Mammary epithelial cell (primary cell): ENCODE measurements at places on chromosomes 4 and X.

DNA sequence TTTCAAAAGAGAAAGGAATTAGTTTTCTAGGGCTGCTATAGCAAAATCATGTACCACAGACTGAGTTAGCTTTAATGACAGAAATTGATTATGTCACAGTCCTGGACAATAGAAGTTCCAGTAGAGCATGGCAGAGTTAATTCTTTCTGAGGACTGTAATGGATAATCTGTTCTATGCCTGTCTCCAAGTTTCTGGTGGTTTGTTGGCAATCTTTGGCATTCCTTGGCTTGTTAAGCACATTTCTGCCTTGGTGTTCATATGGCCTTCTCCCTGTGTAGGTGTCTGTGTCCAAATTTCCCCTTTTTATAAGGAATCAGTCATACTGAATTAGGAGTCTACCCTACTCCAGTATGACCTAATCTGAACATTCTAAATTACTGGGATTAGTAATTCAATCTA lies 336.1 kb upstream of the PABPC4L start:
- no peak for DNase-seq

GRCh38 chrX:151815398-151815797 lies 80.9 kb downstream of the CNGA2 start:
- no peak for DNase-seq

- no peak for DNase-seq
These were observed 201.9 kb upstream of the BCOR start for GRCh38 chrX:40299641-40300046.

- no peak for DNase-seq
These were observed 592.2 kb downstream of the SMARCA1 start for GRCh38 chrX:128931071-128931470.

DNA sequence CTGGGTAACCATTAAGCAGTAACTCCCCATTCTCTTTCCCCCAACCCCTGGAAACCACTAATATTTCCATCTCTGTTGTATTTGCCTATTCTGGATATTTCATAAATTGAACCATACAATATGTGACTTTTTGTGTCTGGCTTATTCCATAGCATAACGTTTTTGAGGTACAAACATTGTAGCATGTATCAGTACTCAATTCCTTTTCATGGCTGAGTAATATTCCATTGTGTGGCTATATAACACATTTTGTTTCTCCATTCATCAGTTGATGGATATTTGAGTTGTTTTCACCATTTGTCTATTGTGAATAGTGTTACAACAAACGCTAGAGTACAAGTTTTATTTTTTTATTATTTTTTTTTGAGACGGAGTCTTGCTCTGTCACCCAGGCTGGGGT lies 55.0 kb upstream of the MORC4 start:
- no peak for DNase-seq

DNA sequence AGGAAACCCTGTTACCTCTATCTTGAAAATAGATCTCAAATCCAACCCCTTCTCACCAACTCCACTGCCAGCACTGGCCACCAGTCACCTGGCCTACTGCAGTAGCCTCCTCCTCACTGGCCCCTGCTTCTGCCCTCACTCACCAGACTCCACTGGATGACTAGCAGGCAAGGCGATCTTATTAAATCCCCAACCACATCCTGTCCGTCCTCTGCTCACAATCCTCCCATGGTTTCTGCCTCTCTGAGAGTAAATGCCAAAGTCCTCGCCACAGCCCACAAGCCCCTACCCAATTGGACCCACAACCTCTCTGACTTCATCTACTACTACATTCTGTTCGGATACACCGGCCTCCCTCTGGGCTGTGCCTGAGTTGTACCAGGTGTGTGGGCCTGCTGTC lies 5.4 kb upstream of the PIM2 start:
- DNase-seq = no peak

DNA sequence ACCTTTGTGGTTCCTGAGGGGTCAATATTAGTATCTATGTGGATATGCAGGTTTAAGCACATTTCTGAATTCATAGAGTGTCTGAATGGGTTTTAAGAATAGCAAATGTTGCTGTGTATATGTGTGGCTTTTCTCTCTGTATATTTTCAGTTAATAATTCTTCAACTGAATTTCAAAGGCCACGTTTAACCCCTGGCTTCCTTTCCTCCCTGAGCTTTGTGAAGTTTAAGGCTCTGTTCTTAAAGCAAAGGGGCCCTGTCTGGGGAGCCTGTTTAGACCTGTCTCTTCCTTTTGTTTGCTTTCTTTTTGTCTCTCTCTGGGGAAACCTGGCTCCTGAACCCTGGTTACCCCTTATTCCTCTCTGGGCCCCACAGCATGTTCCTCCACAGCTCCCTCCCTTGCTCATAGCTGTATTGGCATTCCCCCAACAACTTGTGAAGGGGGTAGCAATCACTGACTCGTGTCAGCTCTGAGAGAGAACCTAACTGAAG lies 139.1 kb downstream of the COL4A6 start:
- DNase-seq = peak; percentile 75

DNA sequence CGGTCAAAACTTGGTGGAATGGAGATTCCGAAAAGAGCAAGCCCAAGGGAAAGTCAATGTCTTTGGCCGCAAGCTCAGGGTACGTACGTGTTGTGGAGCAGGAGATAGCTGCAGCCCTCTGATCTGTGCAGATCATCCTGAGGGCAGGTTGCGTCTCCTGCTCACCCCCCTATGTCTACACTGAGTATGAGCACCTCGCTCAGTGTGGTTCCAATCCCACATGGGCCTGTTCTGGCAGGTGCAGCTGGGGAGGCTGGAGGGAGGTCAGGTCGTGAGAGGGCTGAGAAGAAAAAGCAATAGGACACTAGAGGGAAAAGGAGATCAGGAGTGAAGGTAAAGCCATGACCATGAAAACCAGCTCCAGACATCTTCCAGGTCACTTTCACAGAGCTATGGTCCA lies 142.1 kb downstream of the DCTD start:
- DNase-seq = no peak

DNA sequence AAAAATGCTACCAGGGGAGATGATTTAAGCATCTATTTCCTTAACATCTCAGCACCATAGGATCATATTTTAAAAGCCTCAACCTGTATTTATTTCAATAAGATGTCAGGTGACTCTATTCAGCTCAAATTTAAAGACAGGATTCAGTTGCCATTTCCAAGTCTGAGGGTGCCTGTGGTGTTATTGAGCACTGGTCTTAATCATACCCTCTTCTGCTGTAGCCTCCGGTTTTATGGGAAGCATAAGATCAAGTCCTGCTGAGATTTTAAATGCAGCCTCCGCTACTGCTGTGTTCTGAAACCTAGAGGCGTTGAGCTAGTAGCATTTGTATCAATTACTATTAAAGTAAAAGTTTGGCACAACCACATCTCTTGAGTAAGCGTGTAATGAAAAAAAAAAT lies 185.7 kb upstream of the NWD2 start:
- no peak for DNase-seq

DNA sequence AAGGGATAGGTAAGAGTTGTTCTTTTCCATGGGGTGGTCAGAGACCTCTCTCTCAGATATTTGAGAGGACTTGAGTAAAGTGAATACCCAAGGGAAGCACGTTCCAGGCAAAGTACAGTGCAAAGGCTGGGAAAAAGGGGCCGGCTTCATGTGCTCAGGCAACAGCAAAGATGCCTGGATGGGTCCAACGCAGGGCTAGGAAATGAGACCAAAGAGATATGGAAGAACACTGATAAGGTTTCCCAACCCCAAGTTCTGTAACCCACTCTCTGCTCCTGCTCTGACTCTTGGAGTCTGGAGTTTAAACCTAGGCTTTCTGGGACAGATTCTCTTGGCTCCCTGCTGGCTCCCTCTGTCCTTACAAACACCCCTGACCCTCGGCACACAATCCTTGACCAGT lies 36.2 kb upstream of the PROM1 start:
- no peak for DNase-seq

DNA sequence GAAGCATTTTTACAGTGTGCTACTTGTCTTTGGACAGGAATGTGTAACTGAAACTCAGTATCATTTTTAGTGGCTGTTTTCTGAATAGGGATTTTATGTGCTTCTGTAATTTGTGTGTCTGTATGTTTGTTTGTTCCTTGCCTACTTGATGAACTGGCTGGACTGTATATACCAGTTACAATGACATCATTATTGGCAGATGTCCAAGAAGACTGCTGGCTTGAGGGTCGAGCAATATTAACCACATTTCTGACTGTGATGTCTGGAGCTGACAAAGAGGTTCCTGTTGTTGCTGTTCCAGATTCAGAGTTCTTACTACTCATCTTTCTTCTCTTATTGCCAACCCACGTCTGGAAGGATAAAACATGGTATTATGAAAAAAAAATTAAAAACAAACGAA lies 33.0 kb downstream of the HDX start:
- peak; percentile 32 for DNase-seq

DNA sequence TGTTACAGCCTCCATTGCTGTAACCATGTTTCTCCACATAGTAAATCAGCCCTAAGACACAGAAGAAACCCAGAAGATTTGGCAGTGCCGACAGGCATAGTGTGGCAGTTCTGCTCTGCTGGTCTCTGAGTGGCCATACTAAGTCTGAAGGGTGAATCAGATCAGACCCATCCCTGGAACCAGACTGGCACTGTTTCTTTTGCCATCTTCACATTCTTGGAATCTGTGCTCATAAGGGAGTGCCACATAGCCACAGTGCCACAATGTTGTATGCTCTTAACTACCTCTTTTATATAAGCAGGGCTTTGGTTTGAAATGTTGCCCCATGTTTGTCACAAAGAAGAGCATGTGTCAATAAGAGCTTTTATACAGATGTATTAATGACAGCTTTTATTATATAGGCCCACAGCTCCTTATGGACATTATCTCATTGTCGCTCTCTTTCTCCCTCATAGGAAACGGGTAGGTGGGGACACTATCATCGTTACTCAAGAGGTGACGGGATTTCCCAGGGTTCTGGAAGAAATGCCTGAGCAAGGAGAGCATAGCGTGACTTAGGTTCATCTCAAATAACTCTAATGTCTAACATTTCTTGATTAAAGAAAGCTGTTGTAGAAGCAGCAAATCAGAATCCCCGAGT lies 128.2 kb downstream of the CBR4 start:
- peak; percentile 57 for DNase-seq

DNA sequence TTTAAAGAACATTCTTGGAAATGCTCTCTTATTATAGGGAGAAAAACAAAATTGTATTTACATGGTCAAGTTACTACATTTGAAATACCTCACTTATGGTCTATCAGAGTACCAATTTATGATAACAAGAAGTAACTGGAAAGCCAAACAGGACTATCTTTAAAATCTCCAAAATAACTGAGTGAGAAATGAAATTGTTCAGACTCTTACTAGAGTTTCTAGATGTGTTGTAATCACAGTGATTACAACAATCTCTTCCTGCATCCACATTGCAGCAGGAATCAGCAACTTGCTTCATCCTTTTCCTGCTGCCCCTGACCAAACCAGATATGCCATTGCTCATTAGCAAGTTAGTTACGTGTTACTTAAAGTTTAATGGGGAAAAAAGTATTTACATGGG lies 245.2 kb upstream of the SMIM31 start:
- DNase-seq = peak; percentile 16

- peak; percentile 37 for DNase-seq
These were observed 130.1 kb upstream of the TECRL start for GRCh38 chr4:64539234-64539849.

- peak; percentile 10 for DNase-seq
These were observed 69.8 kb downstream of the PTTG2 start for GRCh38 chr4:38030023-38030422.

DNA sequence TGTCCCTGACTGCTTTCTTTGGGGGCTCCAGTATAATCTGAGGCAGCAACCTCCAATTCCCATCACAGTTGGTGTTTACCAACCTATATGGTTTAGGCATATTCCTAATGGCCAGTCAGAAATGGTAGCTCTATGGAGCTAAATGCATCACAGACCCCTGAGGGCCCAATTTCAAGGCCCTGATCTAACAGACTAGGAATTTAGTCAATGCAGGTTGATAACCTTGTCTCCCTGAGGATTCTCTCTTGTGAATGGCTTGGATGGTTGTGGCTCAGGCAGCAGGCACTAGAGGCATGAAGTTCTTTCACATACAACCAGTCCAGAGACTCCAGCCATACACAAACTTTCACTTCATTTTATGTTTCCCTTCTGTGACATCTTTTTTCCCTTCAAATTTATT lies 59.4 kb downstream of the TMPRSS11F start:
- no peak for DNase-seq

DNA sequence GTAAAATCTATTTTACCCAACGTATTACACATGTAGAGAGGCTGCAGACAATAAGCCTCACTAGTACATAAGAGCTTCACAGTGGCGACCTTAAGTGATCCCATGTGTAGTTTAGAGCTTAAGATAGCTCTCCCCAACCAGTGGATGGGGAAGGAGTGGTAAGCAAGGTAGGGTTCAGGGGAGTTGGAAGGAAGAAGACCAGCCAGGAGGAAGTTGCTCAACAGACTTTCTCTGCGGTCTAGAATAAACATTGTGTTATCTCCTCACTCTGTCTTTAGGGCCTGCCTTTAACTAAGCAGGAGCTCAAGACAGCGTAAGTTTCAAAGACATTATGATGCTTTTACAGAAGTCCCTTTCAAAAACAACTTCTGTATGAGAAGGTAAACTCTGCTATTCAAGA lies 16.8 kb downstream of the MEPE start:
- no peak for DNase-seq

DNA sequence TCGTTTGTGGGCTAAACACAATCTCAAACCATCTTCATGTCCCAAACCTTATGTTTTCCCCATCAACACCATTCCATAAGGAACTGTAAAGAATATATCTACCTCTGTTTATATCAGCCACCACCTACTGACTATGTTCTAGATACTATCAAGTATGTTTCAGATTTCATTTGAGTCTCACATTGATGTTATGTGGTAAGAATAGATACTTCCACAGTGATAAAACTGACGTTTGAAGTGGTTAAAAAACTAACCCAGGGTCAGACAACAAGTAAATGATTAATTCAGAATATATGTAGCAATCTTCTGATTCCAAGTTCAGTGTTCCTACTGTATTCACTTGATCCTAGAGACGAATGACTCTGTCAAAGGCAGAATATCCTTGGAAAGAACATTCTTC lies 156.8 kb upstream of the RASGEF1B start:
- peak; percentile 20 for DNase-seq

- no peak for DNase-seq
These were observed 296.1 kb upstream of the UGT8 start for GRCh38 chr4:114302472-114302871.
